Left lobe of liver (tissue), 2 donors: ENCODE measurements at places on chromosomes 6 and 20.

- DNase-seq = no peak
These were observed 2.5 kb upstream of the CASS4 start for GRCh38 chr20:56409521-56409920.

DNA sequence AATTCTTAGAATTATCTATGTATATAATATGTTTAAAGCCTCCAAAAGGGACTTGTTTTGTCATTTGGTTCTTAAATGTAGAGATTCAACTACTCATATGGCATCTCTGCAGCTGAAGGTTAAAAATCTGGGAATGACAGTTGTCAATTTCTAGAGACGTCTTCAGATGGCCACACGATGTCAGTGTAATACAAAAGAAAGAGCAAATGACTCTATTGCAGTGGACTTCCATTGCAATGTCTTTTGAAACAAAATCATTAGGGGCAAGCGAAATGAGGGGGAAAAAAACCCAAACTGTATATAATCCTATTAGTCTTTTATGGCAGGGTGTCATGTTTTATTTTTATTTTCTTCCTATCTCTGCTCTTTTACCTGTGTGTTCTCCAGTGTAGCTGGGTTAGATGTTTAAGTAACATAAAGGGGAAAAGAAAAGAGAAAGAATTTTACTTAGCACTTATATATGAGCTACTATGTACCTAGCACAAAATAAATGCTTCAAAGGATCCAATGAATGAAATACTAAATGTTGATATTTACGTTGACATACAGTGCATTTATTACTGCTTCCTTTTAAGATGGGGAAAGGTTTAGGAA lies 26.2 kb downstream of the CCN2 start:
- no peak for DNase-seq

GRCh38 chr20:37356387-37356786 lies 10.4 kb downstream of the SRC start:
- DNase-seq = no peak

- DNase-seq = peak; percentile 63
These were observed at the start of gene SLC23A2 for GRCh38 chr20:5001174-5002076. Gene SLC23A2, minus strand, starts transcription at chr20:5001510. Its CDS starts 68,948 bp downstream, at chr20:4932562.

DNA sequence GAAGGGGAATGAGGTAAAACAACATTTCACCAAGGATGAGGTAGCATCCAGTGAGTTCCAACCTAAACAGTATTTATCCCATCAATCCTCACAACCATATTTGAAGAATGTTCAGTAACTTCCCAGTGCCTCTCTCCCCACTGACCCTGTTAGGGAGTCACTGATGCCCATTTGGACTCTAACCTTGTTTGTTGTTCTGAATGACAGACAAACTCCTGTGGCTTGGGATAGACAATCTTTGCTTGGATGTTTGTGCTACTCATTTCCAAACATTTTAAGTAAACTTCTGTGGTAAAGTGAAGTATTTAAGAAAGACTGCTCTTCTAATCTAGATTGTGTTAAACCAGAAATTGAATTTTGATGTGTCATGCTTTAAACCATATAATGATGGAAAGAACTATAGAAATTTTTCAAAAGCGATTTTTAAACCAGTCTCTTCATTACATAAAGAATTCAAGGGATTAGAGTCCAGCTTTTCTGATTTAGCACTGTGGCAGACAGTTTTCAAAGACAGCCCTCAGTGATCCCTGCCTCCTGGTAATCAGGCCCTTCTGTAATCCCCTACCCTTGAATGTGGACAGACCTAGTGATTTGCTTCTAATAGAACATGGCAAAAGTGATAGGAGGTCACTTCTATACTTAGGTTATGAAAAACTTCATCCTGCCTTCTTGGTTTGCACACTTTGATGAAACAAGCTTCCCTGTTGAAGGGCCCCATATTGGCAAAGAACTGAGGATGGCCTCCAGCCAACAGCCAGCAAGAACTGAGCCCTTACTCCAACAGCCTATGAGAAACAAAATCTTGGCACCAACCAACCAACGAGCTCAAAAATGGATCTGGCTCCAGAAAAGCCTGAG lies 191.6 kb downstream of the DST start:
- peak; percentile 80 for DNase-seq

DNA sequence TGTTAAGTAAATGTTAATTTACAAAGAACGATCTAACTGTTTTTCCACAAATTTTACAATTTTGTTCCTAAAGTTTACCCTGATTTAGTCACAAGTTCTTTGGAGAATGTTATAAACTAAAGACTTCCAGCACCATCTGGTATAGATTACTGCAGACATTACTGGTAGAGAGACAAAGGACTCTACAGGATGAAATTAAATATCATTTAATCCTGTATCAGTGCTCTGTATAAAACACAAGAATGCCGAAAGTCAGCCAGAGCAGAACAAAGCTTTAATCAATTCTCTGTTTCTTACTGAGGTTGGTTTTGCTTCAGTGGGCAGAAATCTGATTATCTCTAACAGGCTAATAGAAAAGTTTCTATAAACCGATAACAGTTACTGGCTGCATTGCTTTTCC lies 763.6 kb downstream of the TENT5A start:
- no peak for DNase-seq

GRCh38 chr6:99604166-99605073 lies 2.2 kb upstream of the PRDM13 start:
- DNase-seq = no peak

DNA sequence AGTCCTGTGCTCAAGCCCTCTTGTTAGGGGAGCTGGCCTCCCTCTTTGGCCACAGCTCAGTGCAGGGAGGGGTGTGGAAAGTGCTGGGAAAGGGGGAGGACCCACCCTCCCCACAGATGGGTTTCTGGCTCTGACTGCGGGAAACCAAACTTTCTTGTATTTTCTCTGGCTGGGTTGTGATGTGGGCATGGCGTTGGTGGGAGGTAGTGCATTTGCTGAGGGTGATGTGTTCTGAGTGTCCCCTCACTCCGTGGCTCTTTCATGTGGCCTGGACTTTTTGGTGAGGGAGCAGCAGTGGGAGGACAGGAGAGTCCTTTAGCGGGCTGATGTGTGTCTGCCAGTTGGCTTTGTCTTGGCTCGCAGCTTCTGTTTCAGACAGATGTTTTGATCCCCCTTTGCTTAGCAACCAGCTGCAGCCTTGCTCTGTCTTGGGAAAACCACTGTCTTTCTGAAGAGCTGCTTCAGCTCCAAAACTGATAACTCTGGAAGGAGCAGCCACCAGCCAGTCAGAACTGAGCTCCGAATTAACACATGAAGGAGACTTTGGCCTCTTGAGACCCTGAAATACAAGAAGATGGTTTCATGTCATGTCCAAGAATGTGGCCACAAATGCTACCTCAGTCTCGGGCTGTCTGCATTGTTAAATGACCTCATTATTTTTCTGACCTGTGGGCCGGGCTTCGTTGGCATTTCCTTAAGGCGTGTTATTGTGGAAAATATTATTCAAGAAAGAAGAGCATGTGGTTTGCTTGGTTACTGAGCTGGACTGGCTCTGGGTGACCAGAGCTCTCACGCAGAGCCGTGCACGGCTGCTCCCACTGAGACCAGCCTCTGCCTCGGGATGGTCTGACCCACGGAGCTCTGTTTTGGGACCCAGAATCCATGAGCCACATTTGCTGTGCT lies 21.5 kb downstream of the SYNJ2 start:
- DNase-seq = no peak

DNA sequence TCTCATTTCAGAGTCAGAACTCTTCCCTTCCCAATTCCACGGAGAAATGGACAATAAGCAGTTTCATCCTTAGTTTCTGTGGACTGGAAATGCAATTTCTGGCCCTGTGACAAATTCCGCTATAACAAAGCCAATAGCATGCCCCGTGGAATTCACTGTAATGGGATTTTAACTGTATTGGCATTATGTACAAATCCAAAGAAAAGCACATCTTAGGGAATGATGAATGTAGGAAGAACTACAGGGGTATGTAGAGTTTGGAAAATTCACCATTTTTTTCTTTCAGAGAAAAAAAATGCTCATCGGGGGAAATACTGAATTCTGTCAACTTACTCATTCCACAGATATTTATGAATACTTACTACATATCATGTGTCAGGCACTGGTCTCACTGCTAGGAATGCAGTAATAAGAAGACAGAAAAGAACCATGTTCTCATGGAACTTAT lies 43.5 kb downstream of the KIF6 start:
- DNase-seq = no peak

GRCh38 chr20:51946586-51946985 lies 144.3 kb upstream of the SALL4 start:
- no peak for DNase-seq

- DNase-seq = no peak
These were observed 54.8 kb downstream of the TNFAIP3 start for GRCh38 chr6:137921823-137922222.

GRCh38 chr20:45087097-45087790 lies 13.7 kb downstream of the KCNS1 start:
- DNase-seq = no peak

DNA sequence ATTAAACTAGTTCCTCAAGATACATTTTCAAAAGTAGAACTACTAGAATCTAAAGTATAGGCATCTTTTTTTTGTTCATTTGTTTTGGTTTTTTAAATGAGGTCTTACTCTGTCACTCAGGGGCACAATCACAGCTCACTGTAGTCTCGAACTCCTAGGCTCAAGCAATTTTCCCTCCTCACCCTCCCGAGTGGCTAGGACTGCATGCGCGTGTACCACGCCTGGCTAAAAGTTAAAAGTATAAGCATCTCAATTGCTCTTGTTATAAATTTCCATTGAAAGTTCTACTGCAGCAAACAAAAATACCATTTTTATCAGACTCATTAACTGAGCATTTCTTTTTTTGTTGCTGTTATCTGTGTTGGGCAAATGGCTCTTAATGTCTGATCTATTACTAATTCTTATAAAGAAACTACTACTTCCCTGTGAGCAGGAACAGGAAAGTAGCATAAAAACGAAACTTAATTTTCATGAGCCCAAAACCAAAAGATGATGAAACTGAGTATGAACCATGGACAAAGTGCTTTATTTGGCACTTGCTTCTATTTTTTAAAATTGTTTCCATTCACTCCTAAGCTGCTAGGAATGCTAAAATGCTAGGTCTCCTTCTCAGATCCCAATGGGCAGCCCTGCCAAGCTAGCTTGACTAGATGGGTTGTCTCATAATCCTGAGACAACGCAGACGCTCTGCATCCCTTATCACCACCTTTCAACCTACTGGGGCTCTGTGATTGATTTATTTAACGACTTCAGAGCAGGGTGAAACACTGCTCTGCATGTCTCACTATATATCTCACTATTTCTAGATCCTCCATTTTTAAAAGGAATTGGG lies 36.9 kb downstream of the TRPC4AP start:
- DNase-seq = no peak

DNA sequence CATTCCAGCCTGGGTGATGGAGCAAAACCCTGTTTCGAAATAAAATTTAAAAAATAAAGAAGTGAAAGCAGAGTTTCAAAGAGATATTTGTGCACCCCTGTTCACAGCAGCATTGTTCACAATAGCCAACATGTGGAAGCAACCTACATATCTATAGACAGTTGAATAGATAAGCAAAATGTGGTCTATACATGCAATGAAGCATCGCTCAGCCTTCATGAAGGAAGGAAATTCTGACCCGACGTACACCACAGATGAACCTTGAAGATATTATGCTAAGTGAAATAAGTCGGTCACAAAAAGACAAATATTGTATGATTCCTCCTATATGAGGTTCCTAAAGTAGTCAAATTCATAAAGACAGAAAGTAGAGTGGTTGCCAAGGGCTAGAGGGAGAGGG lies 6.5 kb upstream of the NCOA6 start:
- DNase-seq = no peak

GRCh38 chr6:152701081-152701862 lies 3.6 kb downstream of the MYCT1 start:
- DNase-seq = no peak

DNA sequence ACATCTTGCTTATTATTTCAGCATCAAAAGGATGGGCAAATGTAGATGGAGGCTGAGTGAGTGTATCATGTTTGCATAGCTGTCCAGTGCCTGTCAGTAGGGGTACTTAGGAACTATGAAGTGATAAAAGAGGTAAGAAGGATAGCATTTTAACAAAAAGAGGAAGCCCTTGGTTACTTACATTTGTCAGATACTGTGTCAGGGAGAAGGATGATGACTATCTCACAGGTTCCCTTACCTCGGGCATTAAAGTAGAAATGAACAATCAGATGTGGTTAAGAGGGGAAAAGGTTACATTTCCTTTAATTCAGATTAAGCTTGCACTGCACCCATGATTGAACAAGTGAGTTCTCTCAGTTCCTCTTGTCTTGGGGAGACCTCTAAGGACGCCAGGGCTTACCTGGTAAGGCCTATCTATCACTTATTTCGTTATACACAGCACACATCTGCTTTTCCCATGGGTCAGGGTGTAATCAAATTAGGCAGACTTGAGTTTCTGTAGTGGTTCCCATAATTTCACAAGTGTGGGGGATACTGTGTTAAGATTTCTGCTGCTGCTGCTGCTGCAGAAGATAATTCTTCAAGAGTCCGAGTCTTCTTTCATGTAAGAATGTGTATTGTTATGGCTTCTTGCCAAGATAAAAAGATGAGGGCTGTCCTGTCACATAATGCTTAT lies 4.5 kb downstream of the FOXO3 start:
- DNase-seq = no peak

DNA sequence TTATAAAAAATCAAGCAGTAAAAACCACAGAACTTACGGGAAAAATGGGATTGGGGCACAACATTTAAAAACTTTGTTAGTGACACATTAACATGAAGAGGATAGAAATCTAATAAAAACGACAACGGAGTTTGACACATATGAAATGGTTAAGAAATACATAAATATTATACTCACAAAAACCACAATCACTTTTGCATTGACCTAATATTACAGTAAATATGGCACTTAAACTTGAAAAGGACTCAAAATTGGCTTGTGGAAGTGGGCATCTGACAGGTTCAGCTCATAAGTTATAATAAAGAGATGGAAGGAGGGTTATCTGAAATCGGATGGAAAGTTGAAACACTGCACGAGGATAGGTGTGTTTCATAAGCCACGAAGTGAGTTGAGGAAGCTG lies 523.7 kb downstream of the TFAP2B start:
- no peak for DNase-seq

DNA sequence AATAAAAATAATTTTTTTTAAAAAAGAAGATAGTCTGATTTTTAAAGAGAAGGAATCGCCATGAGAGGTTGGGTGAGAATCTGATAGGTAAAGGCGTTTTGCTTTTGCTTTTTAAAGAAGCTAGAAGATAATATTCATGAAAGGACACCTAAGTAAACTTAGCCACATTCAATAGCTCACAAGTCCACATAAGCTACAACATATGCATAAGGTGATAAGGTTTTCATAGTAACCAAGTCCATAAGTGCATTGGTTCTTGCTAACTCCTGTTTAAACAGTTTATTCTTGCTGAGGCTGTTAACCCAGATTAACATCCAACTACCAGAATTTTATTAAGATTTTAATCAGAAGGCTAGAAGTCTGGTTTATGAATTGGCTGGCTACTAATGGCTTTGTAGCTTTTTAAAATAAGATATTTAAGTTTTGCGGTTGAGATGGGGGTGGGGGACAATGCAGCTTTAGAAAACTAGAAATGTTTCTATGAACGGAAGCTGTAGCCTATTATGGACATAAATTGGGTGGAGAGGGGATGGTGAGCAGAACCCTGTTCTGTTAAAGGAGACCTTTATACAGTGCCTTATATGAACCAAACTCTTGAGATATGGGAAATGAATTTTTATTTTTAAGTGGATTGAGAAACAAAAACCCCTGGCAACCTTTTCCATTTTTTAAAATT lies 235.1 kb downstream of the ZFAND3 start:
- no peak for DNase-seq
